Activated gamma-delta T cell treated with Interleukin-2 at 50 U/mL for 16 hours (primary cell): ENCODE measurements at places on chromosomes 12 and 14.

DNA sequence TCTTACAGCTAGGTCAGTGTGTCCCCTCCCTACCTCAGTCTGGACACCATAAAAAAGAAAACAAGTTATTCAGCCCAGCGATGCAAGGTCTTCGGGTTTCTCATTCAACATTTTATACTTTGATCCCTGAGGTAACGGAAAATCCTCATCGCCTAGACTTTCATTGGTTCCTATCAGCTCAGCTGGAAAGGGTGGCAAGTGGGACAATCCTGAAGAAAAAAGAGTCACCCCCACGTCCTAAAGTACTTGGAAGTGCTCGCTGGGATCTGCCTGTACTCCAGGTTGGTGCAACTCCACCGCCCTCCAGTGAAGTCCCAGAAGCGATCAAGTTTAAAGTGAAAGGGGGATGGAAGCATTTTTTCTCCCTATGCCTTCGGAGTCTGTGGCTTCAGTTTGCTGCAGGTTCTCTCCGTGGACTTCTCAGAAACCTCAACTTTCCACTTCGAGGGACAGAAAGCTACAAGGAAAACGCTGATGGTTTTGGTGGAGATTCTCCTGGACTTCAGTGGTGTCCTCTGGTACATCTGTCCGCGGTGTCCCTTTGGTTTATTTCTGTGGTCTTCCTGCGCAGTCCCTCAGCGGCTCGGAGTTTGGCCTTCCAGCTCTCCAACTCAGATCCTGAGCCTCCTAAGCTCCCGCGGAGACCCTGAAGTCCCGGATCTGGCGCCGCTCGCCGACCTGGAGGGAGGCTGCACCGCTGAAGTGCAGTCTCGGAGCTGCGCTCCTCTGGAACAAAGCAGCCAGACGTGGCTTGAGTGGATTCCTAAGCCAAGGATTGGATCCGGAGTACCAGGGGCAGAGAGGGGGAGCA is 1.8 kb upstream of the LRFN5 start:
- DNase-seq, result no peak

- DNase-seq, result no peak
Observed at GRCh38 chr14:104001003-104001402, 58.7 kb upstream of the RD3L start.

- no peak for DNase-seq
Observed at GRCh38 chr14:71338153-71338552, 430.9 kb downstream of the PCNX1 start.

GRCh38 chr14:38790916-38791315 is 312.1 kb downstream of the SEC23A start:
- DNase-seq, result no peak

DNA sequence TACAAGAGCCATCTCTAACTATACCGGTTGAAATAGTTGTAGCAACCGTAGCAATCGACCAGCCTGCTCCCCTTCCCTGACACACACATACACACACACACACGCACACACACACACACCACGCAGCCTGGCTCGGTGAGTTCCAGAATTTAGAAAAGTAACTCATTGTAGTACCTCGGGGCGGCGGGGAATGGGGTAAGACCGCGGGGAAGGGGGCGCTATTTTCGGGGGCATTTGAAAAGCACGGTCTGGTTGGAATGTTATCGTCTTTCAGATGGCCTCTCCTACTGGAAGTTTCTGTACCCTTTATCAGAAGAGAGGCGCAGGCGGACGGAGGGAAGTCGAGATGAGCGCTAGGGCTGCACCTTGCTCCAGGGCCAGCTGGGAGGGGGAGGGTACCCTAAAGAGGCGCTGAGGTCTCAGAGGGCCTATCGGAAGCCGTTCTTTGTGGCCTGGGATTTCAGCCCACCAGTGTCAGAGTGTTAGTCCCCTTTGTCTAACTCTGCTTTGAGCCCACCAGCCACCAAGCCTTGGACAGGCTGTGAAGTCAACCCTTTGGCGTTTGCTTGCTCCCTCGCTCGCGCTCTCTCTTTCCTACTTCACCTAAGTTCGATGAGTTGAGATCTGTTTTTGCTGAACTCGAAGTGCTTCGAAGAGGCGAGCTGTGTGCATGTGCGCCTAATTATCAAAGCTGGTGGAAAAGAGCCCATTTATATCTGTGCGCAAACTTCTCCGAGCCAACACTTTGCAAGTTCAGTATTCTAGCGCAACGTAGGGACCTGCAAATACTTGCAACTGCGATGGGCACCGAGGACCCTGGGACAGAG is 837 bp downstream of the COL2A1 start:
- no peak for DNase-seq

DNA sequence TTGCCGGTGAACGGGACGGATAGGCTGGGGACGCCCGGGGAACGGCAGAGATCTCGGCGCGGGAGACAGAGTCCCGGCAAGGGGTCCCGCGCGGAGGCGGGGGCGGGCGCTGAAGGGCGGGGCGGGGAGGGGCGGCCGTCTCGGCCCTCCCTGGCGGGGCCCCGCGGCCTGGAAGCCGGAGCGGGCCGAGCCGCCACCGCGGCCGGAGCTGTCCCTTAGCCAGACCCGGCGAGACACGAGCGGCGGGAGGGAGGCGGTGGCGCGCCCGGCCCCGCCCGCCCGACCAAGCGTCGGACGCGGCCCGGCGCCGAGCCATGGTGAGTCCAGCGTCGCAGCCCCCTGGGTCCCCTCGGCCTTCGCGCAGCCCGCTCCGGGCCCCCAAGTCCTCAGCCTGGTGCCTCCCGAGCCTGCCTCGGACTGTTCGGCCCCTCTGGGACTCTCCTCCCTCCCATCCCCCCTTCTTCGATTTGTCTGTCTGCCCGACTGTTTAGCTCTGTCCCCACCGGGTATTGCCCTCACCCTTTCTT is at the start of gene ARHGEF40:
TSS of gene ARHGEF40 (plus strand) at position 222 of the 527 bp plus-strand sequence. CDS start at position 315, 93 bp downstream.
- DNase-seq, result no peak

DNA sequence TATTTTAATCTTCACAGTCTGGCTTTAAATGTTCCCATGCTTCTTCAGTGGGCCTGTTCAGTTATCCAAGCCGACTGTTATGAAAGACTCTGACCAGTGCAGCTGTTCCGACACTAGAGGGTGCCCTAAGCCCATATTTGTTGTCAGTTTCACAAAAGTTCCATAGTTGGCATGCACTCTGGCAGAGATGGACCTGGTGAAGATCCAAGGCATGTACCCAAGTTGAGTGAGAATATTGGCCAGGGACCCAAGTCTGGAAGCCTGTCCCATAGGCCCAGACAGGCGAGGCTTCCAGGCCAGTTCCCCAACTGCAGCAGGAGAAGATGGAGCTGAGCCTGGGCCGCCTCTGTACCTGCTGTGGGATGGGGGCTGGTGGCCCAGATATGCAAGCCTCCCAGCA is 27.4 kb upstream of the GUCY2C start:
- DNase-seq, result peak; percentile 52

DNA sequence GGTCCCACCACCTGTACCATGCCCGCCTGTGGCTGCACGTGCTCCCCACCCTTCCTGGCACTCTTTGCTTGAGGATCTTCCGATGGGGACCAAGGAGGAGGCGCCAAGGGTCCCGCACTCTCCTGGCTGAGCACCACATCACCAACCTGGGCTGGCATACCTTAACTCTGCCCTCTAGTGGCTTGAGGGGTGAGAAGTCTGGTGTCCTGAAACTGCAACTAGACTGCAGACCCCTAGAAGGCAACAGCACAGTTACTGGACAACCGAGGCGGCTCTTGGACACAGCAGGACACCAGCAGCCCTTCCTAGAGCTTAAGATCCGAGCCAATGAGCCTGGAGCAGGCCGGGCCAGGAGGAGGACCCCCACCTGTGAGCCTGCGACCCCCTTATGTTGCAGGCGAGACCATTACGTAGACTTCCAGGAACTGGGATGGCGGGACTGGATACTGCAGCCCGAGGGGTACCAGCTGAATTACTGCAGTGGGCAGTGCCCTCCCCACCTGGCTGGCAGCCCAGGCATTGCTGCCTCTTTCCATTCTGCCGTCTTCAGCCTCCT is 1.1 kb downstream of the INHBE start:
- DNase-seq, result peak; percentile 42

- DNase-seq, result no peak
Observed at GRCh38 chr12:41008472-41008871, 179.6 kb upstream of the PDZRN4 start.

DNA sequence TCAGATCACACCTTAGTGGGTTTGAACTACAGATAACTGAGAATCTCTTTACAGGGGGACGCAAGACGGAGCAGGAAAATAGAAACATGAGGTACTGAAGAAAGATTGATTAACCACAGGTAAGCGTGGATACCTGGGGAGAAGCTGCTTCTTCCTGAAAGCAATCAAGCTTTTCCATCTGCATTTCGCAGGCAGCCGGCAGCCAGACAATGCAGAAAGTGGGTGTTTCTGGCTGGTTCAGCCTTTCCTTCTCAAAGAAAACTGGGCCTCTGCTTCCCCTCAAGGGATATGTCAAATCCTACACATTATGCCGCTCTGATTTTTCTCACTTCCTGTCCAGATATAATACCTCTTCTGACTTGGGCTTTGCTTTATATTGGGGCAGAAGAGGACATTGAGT is 39.1 kb upstream of the PPFIA2 start:
- no peak for DNase-seq

- DNase-seq, result no peak
Observed at GRCh38 chr14:78157494-78158437, 12.4 kb upstream of the NRXN3 start.

DNA sequence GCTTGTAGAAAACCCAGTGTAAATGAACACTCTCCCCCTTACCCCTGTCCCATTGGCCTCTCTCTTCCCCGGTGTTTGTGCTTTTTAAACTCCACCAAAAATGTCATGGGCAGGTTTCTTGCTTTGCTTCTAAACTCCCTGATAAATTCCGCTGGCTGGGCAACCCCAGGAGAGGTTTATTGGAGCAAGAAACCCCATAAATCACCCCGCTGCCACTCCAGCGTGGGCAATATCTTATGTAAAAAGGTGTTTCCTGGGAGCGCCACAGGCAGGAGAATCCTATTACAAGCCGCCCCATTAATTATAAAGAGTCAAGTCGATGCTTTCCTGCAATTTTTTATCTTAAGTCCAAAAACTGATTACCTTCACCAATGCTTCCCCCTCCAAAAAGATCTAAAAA is 22.8 kb downstream of the LHX5 start:
- DNase-seq, result no peak

- DNase-seq, result no peak
Observed at GRCh38 chr14:76081642-76082041, 70.1 kb upstream of the GPATCH2L start.

DNA sequence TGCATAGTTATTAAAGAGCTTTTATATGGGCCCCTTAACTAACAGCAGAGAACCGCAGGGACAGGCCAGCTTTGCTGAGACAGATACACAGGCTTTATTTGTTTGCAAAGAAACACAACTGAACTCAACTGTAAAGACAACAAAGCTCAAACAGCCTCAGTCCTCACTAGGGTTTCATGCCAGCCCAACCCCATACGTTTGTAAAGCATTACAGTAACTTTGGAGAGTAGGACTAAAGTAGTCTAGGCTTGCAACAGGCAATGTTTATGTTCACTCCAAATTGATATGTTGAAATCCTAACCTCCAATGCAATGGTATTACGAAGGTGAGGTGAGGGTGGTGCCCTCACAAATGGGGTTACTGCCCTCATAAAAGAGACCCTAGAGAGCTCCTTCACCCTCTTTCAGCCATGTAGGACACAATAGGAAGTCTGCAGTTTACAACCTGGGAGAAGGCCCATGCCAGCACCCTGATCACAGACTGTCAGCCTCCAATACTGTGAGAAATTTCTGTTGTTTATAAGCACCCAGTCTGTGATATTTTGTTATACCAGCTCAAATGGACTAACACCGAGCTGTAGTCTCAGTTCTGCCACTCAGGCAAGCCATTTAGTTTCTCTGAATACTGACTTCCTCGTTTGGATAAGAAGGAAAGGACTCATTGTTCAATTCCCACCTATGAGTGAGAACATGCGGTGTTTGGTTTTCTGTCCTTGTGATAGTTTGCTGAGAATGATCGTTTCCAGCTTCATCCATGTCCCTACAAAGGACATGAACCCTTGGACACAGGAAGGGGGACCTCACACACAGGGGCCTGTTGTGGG is 35.2 kb downstream of the PPM1H start:
- no peak for DNase-seq

DNA sequence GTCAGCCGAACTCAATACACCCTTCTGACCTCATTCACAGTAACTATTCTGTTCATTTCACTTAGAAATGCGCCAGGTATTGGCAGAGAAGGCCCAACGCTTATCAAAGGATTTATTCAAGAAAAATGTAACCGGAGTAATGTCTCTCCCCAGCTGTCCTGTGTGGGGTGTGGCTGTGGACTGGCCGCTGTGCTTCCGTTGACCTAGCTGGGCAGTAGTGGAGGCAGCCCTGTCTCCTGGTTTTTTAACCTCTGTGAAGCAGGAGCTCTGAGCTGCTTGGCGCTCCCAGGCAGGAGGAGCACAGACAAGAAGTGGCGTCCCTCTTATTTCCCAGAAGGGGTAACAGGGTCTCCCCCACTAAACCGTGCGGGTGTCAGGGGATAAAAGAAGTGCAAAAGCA is 85.2 kb downstream of the ESR2 start:
- no peak for DNase-seq

GRCh38 chr14:58467575-58467974 is 40.1 kb downstream of the KIAA0586 start:
- no peak for DNase-seq

DNA sequence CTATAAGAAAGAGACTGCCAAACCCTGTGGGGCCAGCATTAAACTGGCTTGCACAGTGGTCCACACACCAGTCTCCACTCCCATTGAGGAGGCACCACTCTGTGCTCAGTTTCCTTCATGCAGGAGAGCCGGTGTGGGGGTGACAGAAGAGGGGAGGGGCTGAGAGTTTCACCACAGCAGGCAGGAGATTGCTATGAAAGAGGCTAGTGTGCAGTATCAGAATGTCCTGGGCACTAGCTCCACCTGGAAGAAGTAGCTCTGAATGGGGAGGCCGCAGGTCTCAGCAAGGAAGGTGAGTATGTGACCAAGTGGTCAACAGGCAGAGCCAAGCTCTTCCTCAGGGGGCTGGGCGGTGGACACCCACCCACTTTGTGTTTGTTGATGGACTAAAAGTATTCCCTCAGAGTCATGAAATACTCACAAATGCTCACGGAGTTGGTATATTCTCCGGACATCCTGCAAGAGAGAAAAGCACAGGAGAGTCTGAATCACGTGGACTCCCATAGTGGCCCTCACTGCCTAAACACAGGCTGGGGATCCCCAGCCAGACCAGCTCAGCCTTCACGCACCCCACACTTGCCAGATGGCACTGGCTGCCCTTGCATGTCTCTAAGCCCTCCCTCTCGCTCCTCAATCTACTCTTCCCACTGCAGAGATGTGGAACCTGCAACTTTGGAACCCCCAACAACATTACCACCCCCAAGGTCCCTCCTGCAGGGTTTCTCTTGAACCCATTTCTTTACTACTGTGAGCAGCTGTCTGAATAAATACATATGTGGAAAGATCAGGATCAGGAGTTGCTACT is 7.8 kb upstream of the KRT72 start:
- DNase-seq, result peak; percentile 4

GRCh38 chr14:80077262-80077661 is 134.0 kb downstream of the DIO2 start:
- DNase-seq, result no peak

- DNase-seq, result no peak
Observed at GRCh38 chr12:124884587-124885438, 21.1 kb upstream of the SCARB1 start.
